Mesenteric fat pad (tissue), 1 donor: ENCODE measurements at places on chromosomes 4 and X.

DNA sequence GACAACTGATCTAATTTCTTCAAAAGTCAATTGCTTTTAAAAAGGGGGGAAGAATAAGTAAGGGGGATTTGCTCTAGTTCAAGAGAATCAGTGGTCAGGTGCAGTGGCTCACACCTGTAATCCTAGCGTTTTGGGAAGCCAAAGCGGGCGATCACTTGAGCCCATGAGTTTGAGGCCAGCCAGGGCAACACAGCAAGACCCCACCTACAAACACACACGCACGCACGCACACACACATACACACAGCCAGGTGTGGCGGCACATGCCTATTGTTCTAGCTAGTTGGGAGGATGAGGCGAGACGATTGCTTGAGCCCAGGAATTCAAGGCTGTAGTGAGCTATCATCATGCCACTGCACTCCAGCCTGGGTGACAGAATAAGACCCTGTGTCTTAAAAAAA lies 9.6 kb downstream of the GRSF1 start:
- DNase-seq: no peak

GRCh38 chrX:39440799-39441284 lies 639.6 kb downstream of the MID1IP1 start:
- no peak for DNase-seq

- no peak for DNase-seq
These were observed 15.1 kb downstream of the S100G start for GRCh38 chrX:16665089-16665488.

DNA sequence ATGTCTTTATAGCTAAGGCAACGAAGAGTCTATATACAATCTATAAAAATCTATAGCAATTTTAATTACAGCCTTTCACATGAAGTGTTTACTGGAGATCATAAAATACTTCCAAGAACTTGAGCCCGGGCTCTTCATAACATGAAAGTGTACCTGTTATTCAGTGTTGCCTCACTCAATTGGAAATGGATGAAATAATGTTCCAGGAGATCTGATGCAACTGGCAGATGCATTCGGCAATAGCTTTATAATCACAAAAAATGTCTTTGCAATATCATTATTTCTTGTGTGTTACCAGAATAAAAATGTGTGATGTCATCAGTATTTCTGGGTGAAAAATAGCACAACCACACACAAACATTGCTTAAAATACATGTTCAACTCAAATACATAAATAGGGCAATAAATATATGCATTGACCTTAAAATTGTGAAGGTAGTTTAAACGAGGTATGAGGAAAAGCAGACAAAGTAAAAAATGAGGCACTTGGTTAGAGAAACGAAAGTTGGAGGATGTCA lies 1266.8 kb upstream of the PCDH7 start:
- no peak for DNase-seq

DNA sequence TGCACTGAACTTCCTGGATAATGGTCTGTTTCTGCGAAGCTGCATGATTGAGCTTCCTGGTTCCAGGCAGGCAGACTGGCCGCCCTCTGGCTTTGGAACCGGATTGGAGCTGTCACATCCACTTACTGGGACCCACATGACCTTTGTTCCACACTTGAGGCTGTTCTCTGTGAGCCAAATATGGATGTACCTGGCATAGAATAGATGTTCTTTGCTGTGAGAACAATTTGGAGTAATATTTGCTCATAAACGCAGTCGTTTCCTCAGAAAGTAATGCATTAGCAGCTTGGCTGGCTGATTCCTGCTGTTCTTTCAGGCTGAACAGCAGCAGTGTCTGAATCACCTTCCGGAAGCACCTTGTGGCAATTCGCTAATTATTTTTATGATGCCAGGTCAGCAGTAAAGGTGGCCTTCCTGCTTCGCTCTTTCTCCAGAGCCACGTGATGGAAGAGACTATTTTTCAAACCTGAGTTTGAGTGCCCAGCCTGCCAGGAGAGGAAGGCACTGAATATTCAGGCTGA lies 78.1 kb upstream of the BOD1L1 start:
- no peak for DNase-seq
